ENCODE measurements at places on chromosomes 16 and 17.

DNA sequence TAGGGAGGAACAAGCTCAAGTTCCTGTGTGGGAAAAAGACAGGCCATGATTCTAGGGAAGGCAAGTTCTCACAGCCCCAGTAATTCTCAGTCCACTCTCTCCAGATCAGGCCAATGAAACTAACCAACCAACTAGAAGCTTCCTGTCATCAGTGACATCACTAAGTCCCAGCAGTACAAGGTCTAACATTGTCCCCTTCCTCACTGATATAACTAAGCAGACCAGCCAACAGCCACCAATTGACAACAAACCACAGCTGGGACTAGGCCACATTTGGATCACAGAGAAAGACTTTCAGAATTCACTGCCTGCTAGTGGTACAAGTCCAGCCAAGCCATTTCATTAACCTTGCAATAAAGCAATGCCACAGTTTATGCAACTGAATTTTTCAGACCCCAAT, 94.0 kb downstream of the CACNG1 start:
- DNase-seq: no peak

GRCh38 chr17:49557312-49558024, 18.2 kb upstream of the NXPH3 start:
- no peak for DNase-seq

DNA sequence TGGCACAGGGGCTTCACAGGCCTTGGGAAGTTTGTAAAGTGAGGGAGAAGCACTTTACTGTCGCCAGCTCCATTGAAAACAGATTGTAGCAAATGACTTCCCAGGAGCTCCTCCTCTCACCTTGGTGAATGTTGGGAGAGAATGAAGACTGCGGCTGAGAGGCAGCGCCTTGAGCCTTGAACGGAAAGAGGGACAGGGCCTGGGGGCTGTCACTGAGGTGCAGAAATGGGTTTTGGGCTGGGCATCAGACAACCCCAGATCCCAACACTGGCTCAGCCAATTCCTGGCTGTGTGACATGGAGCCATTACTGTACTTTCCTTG, 603 bp upstream of the MRTFB start:
- DNase-seq: no peak

GRCh38 chr16:57945740-57946138, 25.2 kb downstream of the CNGB1 start:
- no peak for DNase-seq

GRCh38 chr16:30395155-30395991, at the start of gene ZNF48:
ZNF48 (plus strand) TSS chr16:30395420; CDS start chr16:30395795, 375 bp downstream.
- no peak for DNase-seq

GRCh38 chr16:7524419-7524818, 191.8 kb downstream of the RBFOX1 start:
- DNase-seq: no peak

DNA sequence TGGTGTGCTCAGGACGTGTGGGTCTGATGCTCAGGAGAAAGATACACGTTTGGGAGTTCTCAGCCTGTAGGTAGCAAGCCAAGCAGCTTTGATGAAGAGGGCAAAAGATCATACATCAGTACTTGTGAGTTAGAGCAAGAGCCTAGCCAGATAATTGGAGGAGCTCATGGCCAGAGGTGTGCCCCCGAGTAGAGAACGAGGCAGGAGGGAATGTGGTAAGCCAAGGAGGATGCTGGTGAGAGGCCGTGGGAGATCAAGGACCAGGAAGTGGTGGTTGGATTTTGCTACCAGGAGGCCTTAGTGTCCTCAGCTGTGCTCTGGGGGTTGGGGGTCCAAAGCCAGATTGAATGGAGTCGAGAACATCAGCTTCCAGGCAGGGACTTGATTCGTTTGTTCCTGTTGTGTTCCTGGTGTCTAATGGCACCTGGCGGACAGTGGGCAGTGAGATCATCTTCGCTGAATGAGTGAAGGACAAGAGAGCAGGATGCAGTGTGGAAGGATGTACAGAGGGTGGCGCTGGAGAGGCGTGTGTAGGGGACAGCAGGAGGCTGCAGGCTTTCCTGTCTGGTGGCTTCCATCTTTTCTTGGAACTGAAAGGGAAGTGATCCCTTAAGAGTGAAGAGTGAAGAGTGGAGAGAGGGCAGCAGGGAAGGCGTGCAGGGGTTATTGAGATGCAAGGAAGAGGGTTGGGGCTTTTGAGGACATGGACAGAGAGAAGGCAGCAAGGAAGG, 11.6 kb downstream of the FBXL19 start:
- DNase-seq: peak; percentile 37

- DNase-seq: no peak
Observed at GRCh38 chr17:73478768-73479424, 165.3 kb downstream of the SDK2 start.

DNA sequence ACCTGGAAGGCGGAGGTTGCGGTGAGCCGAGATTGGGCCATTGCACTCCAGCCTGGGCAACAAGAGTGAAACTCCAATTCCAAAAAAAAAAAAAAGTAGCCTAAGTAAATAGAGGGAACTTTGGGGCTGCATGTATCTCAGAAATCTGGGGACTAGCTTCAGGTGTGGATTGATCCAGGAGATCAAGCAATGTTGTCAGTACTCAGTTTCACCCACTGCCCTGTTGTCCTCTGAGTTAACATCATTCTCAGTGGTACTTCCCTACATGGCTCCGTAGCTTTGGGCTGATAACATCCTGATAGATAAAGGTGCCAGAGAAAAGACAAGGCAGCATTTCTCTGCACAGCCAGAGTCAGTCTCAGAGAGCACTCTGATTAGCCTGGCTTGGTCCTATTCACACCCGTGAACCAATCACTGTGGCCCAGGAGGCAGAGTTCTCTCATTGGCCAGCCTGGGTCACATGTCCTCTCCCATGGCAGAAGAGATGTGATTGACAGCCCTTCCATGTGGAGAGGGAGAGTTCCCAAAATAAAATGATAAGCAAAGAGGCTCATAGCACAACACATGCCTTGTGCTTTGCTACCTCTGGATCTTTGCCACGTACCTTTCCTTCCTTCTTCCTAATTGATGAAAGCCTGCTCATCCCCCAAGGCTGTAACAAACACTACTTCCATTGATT, 99.6 kb downstream of the ABCC1 start:
- no peak for DNase-seq

GRCh38 chr17:77313831-77314230, 173.1 kb downstream of the SEC14L1 start:
- DNase-seq: no peak

GRCh38 chr17:69551212-69552010, 136.9 kb downstream of the MAP2K6 start:
- DNase-seq: no peak
